Activated naive CD4-positive, alpha-beta T cell treated with Interleukin-2 at 50 U/mL for 16 hours (primary cell): ENCODE measurements at places on chromosomes 5 and 9.

DNA sequence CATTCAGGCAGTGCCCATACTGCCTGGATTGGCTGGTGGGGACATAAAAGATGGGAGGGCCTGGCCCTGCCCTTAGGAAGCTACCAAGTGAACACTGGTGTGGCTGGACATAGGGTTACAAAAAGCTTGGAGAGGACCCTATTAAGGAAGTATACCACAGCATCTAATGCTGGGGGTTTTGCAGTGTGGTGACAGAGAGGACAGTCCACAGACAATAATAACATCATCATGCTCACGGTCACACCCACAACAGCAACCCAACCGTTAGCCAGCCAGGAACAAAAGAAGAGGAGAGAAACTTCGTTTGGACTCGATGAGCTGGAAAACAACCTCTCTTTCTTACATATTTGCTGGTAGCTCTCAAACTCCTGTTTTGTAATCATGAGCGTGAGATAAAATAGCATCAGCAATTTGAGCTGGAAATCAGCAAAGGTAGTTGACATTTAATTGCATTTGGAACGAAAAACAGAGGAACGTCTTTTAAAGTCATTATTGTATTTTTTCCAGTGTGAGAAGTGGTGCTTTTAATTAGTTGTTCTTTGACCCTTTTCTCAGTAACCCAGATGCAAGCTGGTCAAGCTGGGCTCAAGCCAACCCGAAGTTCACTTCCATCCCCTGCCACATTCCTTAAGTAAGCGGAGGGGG lies 73.4 kb downstream of the NSG2 start:
- DNase-seq: no peak

GRCh38 chr9:134585021-134585561 lies 56.5 kb upstream of the COL5A1 start:
- no peak for DNase-seq

GRCh38 chr9:88056876-88057275 lies 81.4 kb downstream of the SPATA31C2 start:
- DNase-seq: no peak

DNA sequence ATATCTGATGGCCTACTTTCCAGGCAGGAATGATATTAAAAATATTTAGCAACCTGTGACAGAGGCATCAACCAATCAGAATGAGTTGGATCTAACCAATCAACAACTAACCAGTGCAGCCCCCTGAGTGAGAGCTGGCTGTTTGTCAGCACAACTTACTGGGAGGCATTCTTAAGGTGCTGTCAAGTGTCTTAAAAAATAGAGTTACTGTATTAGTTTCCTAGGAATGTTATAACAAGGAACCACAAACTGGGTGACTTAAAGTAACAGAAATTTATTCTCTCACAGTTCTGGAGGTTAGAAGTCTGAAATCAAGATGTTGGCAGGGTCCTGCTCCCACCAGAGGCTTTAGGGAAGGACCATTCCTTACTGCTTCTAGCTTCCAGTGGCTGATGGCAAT lies 85.2 kb downstream of the ATG10 start:
- no peak for DNase-seq

DNA sequence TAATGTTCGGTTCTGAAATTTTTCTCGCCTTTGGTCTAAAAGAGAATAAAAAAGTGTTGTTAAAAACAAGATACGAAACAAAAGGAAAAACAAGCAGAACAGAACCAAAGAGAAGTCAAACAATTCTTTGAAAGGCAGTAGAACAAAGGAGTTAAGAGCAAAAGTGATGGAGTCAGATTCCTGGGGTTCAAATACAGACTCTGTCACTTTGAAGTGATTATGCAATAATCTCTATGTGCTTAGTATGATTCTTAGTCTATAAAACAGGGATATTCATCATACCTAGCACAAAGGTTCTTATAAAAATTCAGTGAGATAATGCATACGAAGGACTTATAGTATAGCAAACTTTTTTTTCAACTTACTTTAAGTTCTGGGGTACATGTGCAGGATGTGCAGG lies 48.3 kb downstream of the C9 start:
- DNase-seq: no peak

- no peak for DNase-seq
These were observed 206.7 kb downstream of the SLC12A2 start for GRCh38 chr5:128290152-128290858.

DNA sequence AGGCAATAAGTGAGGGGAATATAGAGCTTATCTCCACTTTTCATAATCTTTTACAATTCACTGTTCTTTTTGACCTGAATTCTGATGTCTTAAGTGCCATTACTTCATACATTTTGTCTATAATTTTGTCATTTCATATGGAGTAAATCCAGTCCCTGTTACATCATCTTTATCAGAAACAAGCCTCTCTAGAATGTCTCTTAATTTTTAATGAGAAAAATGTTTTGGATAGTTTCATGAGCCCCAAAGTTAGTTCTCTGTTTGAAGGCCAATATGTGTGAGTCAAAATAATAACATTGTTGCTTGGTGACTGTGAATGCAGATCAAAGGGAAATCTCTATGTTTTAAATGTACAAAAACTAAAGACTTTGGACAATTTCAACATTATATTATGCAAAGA lies 329.6 kb upstream of the ARRDC3 start:
- DNase-seq: no peak

GRCh38 chr5:138632900-138633489 lies 57.8 kb upstream of the HSPA9 start:
- DNase-seq: no peak

- DNase-seq: no peak
These were observed 62.3 kb upstream of the HMHB1 start for GRCh38 chr5:143749581-143750205.

DNA sequence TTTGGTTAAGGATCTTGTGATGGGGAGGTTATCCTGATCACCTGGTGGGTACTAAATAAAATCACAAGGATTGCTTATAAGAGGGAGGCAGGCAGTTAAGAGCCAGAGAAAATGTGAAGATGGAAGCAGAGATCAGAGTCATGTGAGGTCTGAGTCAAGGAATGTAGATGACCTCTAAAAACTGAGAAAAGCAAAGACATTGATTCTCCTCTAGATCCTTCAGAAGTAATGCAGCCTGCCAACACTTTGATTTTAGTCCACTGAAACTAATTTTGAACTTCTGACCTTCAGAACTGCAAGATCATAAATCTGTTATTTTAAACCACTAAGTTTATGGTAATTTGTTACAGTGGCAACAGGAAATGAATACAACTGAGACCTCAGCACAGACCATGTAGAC lies 499.0 kb downstream of the GADD45G start:
- no peak for DNase-seq

GRCh38 chr5:76154009-76154690 lies 71.0 kb downstream of the SV2C start:
- no peak for DNase-seq

- no peak for DNase-seq
These were observed 201.6 kb upstream of the IRX1 start for GRCh38 chr5:3393920-3394597.

DNA sequence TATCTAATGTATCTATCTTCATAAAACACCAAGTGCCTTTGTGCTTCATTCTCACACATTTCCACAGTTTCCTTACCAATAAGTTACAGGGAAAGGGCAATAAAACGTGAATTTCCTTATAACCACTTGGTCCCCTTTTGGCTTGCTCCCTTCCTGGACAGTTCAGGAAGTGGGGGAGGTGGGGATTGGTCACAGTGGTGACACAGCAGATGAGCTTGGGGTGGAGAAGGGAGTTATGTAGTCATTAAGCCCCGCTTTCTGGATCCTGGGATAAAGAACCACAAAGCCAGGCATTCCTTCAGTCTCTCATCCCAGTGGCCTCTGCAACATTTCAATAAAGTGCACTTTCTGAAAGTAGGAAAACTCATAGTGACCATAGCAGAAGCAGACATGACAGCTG lies 47.1 kb upstream of the FYB1 start:
- no peak for DNase-seq

- DNase-seq: no peak
These were observed 81.7 kb downstream of the OSMR start for GRCh38 chr5:38927470-38927869.

GRCh38 chr5:169767938-169768337 lies 130.9 kb downstream of the DOCK2 start:
- DNase-seq: no peak

- no peak for DNase-seq
These were observed 23.4 kb downstream of the ABLIM3 start for GRCh38 chr5:149164731-149165130.

GRCh38 chr9:70392189-70392588 lies 22.3 kb downstream of the KLF9 start:
- DNase-seq: no peak

DNA sequence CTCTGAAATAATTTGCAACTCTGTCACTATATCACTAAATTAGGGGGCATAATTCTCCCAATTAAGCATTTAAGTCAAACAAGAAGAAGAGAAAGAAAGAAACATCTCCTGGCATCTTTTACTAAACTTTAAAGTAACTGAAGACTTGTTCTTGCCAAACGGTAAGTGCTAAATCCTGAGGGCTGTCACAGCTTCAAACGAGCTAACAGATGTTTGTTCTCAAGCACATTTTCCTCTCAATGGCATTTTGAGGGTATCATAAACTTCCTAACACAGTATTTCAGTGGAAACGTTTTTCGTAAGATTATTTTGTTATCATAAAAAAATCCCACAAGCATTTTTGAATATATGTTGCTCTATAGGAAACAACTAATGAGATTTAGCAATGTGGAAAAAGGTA lies 169.5 kb upstream of the TAS2R1 start:
- no peak for DNase-seq

DNA sequence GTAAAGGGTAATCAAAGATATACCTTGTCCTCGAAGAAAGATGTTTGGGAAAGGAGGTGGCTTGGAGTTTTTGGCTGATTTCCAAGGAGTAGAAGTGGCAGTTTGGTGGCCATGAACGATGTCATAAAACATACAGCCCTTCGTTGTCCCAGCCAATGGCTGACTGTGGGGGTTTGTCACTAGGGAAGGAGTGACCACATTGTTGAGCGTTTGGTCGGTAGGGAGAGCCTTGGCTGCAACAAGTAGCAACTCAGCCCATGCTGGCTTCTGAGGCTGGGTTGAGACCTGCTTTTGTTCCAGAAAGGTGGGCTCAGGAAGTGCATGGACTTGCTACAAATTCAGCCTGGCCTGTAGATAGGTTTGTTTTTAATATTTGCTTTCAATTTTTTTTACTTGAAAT lies 128.3 kb downstream of the BOD1 start:
- DNase-seq: no peak

DNA sequence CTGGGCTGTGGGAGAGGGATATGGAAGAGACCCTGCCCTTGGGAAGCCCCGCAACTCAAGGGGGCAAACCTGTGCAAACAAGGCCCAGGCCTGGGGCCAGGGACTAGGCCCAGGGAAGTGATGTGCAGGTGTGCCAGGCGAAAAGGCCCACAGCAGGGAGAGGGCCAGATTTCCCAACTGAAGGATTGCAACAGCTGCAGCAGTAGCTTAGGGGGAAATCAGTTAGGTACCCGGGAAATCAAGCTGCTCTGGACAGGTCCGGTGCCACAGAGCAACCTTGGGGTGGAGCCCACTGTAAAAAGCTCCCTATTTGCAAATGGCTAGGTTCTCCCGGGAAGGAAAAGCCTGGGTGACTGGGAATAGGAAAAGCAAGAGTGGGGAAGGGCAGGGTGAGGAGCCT lies 10.4 kb downstream of the GRIN1 start:
- no peak for DNase-seq

- DNase-seq: peak; percentile 12
These were observed 3.1 kb upstream of the HRH2 start for GRCh38 chr5:175654807-175655206.

GRCh38 chr5:91670122-91670521 lies 287.0 kb upstream of the ARRDC3 start:
- DNase-seq: no peak

DNA sequence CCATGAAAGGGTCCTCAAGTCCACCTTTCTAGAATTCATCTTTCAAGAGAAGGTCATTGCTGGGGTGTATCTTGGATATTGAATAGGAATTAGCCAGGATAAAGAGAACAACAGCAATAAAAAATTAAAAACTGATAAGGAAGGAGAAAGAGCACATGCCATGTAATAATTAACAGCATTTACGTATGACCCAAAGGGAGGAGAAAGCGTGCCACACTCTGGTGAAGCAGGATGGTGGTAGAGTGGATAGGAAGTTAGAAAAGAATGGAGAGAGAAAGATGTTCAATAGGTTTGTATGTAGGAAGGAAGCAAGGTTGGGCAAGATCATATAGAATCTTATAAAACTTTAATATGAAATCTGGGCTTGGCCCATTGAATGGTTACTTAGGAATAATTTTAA lies 751.5 kb downstream of the MAT2B start:
- DNase-seq: no peak

GRCh38 chr9:121447321-121447834 lies 52.3 kb downstream of the GGTA1 start:
- no peak for DNase-seq

- no peak for DNase-seq
These were observed 464.9 kb downstream of the TLE1 start for GRCh38 chr9:81224166-81225081.

DNA sequence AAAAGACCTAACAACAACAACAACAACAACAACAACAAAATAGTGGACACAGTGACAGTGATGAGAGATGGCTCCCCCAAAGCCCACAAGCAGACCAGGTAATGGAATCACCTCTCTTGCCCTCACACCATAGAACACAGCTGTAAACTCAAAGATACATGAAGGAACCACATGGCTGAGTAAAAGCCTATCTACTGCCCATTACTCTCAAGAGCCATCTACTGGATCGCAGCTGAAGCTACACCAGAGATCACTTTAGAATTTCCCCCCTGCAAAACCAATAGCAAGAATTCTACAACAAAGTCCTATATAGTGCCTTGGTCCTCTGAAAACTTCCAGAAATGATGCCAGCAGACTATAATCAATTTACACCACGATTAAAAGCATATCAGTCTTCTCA lies 1537.6 kb upstream of the CDH9 start:
- DNase-seq: no peak

DNA sequence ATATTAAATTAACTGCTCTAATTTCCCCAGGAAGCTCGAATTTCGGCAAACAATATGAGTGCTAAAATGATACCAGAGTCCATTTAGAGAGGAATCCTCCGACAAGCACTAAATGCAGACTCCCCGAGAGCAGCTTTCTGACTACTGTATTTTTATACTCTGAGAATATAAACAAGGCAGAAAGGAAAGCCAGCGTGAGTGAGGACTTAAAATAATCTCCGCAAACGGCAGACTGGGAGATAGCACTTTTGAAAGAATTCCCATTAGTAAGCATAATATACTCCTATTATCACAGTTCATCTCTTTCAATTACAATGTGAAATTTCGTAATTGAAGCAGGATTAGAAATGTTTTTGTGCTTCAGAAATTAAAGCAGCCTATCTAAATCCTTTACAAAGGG lies 269.4 kb upstream of the PANK3 start:
- DNase-seq: no peak
